ENCODE measurements at places on chromosomes 2 and 18. TPM values are rescaled to one million over a fixed set of nuclear protein-coding genes. Genes with fewer than 3 reads are reported as not detected.

ERICH2 gene
- 1.1 TPM for total RNA-seq

PAIP2B gene
- total RNA-seq = 23.9 TPM

SNED1 gene
- total RNA-seq = 2.5 TPM

CPO gene
- not detected for total RNA-seq

IMPA2 gene
- 58.8 TPM for total RNA-seq

CNGA3 gene
- 5.3 TPM for total RNA-seq

ASB1 gene
- total RNA-seq = 46.8 TPM

PREPL gene
- 42.6 TPM for total RNA-seq

GMCL1 gene
- total RNA-seq = 39.2 TPM

MFSD2B gene
- total RNA-seq = 1.2 TPM

- no peaks in the 10 kb centered on the region for H3K36me3 ChIP-seq
- DNase-seq = no peak
- H3K4me3 ChIP-seq = no peak overlapping the region
- no peaks in the 10 kb centered on the region for H3K4me1 ChIP-seq
- H3K27me3 ChIP-seq = peaks cover 21% of the 10 kb centered on the region
- H3K27ac ChIP-seq = no peak overlapping the region
Measured at GRCh38 chr2:234051374-234052070, 1.0 kb downstream of the SPP2 start.

- no peak overlapping the region for H3K27ac ChIP-seq
- DNase-seq = no peak
- no peaks in the 10 kb centered on the region for H3K36me3 ChIP-seq
- H3K4me3 ChIP-seq = no peak overlapping the region
- no peaks in the 10 kb centered on the region for H3K27me3 ChIP-seq
Measured at GRCh38 chr2:141927536-141927935, 203.3 kb downstream of the LRP1B start.

GRCh38 chr18:54163453-54163852 lies 61.0 kb downstream of the MBD2 start:
- H3K36me3 ChIP-seq = peaks cover 19% of the 10 kb centered on the region
- no peak overlapping the region for H3K4me3 ChIP-seq
- no peaks in the 10 kb centered on the region for H3K4me1 ChIP-seq
- H3K27ac ChIP-seq = no peak overlapping the region

DNA sequence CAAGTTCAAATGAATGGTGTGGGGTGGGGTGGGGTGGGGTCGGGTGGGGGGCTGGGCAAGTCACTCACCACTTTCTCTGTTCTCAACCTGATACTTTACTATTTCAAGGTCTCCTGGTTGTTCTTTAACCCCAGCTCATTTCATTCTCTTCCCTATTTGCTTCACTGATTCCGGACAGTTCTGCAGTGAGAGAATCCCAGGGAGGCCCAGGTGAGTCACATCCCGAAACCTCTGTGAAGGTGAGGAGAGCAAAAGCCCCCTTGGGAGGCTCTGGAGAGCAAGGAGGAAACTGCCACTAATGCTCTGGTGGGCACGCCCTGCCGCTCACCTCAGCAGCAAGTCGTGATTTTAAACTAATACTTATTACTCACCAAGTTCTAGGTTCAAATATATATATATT lies 8.9 kb downstream of the EDAR start:
- no peak overlapping the region for H3K27ac ChIP-seq
- H3K4me1 ChIP-seq = peaks cover 21% of the 10 kb centered on the region
- H3K27me3 ChIP-seq = peaks cover 36% of the 10 kb centered on the region
- no peak for DNase-seq
- no peaks in the 10 kb centered on the region for H3K36me3 ChIP-seq

DNA sequence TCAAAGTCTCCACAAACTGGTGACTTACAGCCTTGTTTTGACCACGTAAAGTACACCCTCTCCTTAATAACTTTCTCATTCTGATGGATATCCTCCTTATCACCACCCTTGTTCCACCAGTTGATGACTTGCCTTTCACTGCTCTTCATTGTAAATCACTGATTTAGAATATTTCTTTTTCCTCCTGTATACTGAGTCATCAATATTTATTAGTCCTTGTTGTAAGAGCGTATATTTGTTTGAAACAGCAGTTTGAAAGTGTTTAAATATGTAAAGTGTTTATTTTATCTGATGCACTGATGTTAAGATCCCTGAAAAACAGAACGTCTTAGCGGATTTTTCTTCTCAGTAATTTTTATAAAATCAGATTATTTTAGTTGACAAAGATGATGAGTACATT lies 34.2 kb upstream of the DYSF start:
- H3K27me3 ChIP-seq = no peaks in the 10 kb centered on the region
- H3K4me3 ChIP-seq = no peak overlapping the region
- peaks cover 12% of the 10 kb centered on the region for H3K36me3 ChIP-seq
- no peak for DNase-seq
- H3K27ac ChIP-seq = peak overlapping the region; percentile 19

GRCh38 chr18:56235071-56235470 lies 403.3 kb downstream of the TXNL1 start:
- H3K27ac ChIP-seq = no peak overlapping the region
- peaks cover 3% of the 10 kb centered on the region for H3K27me3 ChIP-seq
- no peak overlapping the region for H3K4me3 ChIP-seq
- DNase-seq = no peak
- H3K36me3 ChIP-seq = no peaks in the 10 kb centered on the region

DNA sequence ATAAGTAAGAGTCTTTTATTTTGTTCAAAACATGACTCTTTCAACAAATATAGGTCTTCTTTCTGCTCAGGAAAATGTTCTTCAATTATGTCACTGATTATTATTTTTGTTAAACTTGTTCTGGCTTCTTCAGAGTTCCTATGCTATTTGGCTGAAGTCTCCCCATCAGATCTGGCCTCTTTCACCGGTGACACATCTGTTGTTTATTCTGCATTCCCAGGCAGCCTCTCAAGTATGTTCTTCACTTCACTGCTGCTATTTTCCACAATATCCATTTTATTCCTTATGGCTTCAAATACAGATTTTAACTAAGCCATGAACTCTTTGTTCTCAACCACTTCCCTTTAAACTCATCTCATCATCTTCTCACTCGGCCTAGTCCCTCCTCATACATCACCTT lies 45.7 kb downstream of the HDAC4 start:
- DNase-seq = no peak
- H3K27ac ChIP-seq = no peak overlapping the region
- H3K36me3 ChIP-seq = peaks cover 26% of the 10 kb centered on the region
- H3K4me1 ChIP-seq = peaks cover 14% of the 10 kb centered on the region
- no peak overlapping the region for H3K4me3 ChIP-seq

DNA sequence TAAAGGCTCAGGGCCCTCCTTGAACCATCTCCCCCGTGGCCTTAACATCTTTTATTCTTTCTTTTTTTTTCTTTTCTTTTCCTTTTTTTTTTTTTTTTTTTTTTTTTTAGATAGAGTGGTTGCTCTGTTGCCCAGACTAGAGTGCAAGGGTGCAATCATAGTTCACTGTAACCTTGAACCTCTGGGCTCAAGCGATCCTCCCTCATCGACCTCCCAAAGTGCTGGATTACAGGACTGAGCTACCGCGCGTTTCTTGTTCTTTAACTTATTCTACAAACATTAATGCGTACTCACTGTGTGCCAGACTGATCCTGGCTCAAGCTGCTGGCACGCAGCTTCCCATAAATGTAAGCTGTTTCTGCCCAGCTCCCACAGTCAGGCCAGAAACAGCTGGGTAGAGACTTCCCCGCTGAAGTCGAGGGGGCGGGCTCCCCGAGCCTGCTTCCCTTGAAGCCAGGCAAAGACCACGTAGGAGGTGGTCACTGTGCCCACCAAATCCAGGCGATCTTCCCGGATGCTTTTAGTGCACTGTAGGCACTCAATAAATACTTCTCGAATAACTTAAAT lies 29.2 kb upstream of the ATP6V1B1 start:
- no peaks in the 10 kb centered on the region for H3K36me3 ChIP-seq
- no peak overlapping the region for H3K27ac ChIP-seq
- peaks cover 95% of the 10 kb centered on the region for H3K27me3 ChIP-seq
- no peak overlapping the region for H3K4me3 ChIP-seq
- peaks cover 4% of the 10 kb centered on the region for H3K4me1 ChIP-seq

- H3K4me1 ChIP-seq = no peaks in the 10 kb centered on the region
- H3K36me3 ChIP-seq = peaks cover 4% of the 10 kb centered on the region
Measured at GRCh38 chr2:180077295-180077906, 70.3 kb upstream of the CWC22 start.

GRCh38 chr2:148623086-148623485 lies 21.5 kb upstream of the EPC2 start:
- no peaks in the 10 kb centered on the region for H3K36me3 ChIP-seq
- no peaks in the 10 kb centered on the region for H3K27me3 ChIP-seq
- no peak for DNase-seq
- H3K4me1 ChIP-seq = no peaks in the 10 kb centered on the region

- no peak overlapping the region for H3K4me3 ChIP-seq
- peaks cover 5% of the 10 kb centered on the region for H3K27me3 ChIP-seq
- DNase-seq = no peak
- H3K27ac ChIP-seq = no peak overlapping the region
- H3K36me3 ChIP-seq = no peaks in the 10 kb centered on the region
Measured at GRCh38 chr2:233602076-233602475, 15.4 kb upstream of the UGT1A8 start.

DNA sequence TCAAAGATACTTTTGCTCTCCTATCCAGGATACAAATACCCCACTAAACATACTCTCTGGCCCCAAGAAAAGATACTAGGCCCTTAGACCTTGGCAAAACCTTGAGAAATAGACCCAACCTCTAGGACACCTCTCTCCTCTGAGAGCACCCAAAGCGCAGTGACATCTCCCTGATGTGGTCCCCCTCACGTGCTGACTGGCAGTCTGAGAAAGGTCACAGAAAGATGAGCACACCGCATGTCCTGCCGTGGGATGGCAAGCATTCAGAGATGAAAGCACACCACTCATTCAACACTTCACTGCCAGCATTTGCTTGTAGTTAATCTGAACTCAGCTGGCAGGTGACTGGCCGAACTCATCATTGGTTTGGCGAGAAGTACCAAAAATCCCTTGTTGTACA lies 6.1 kb upstream of the TBC1D8 start:
- no peak for DNase-seq
- H3K4me3 ChIP-seq = no peak overlapping the region
- H3K27ac ChIP-seq = no peak overlapping the region
